ENCODE measurements at places on chromosomes 6 and 20.

- no peak for DNase-seq
Observed at GRCh38 chr6:82298012-82298411, 50.5 kb upstream of the IBTK start.

- no peak for DNase-seq
Observed at GRCh38 chr6:106560996-106561685, 68.2 kb downstream of the RTN4IP1 start.

- no peak for DNase-seq
Observed at GRCh38 chr6:41200296-41200900, 551 bp downstream of the TREML2 start.

GRCh38 chr6:137764464-137764863 lies 102.6 kb upstream of the TNFAIP3 start:
- no peak for DNase-seq

DNA sequence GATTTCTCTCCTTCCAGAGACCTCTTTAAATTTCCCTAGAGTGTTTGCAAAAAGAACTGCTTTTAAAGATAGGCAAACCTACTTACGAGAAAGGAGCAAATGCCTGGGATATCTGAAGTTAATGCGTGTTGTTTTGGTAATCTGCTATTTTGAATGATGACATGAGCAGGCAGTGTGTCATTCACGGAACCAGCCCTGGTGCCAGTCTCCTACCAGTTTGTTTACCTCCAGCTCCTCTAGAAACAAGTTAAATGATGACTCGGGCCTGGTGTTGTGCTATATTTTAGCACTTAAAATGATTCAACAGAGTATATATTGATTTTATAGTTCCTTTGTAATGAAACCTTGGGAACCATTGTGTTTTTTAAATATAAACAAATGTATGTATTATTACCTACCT lies 41.1 kb upstream of the MAP3K4 start:
- no peak for DNase-seq

Measured in sigmoid colon (tissue), 7 donors.